Daoy (cell line): ENCODE measurements at places on chromosomes 16 and 17. TPM values are rescaled to one million over a fixed set of nuclear protein-coding genes. Genes with fewer than 3 reads are reported as not detected.

- DNase-seq, result no peak
Measured at GRCh38 chr16:4797805-4798252, 2.7 kb downstream of the SMIM22 start.

CIAPIN1 gene
- total RNA-seq, result 82.6 and 92.5 TPM in 2 replicates

EPN3 gene
- not detected in 2 replicates for total RNA-seq

- no peak for DNase-seq
Measured at GRCh38 chr16:17302214-17302613, 168.5 kb downstream of the XYLT1 start.

GRCh38 chr17:76827736-76828135, 40.5 kb upstream of the MGAT5B start:
- DNase-seq, result no peak

- DNase-seq, result no peak
Measured at GRCh38 chr17:20235747-20236146, 226.6 kb downstream of the SPECC1 start.

SPNS3 gene
- 0.11 TPM in 1 of 2 replicates, not detected in the other for total RNA-seq
